NB4 (cell line): ENCODE measurements at places on chromosomes 6 and 20.

GRCh38 chr6:98833057-98833306 lies 1.4 kb upstream of the POU3F2 start:
- no peak for DNase-seq

DNA sequence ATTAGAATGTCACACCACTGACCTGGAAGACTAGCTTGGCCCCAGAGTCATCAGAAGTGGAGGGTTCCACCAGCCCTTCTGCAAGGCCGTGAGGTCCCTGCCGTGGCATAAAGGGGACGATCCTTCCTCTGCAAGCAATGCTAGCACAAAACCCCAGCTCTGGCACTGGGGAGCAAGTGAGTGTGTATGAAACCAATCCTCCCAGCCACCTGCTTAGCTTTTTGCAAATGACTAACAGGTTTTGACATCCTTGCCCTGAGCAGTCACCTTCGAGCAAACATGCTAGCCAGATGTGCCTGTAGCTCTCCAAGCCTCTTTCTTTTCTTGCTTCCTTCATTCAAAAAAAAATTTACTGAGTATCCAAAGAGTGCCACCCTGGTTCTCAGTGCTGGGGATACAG lies 8.6 kb downstream of the SULF2 start:
- no peak for DNase-seq

GRCh38 chr20:2341336-2341735 lies 39.4 kb upstream of the TGM6 start:
- no peak for DNase-seq

DNA sequence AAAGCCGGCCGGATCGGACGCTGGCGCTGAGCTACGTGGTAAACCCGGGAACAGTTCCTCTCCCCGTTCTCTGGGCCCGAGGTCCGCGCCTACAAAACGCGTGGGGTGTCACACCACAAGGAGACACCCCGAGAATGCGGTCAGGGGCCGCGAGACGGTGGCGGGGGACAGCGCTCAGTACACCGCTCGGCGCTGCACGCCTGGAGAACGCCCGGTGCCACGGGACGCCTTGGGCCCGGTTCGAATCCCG lies 670 bp downstream of the NCOA5 start:
- no peak for DNase-seq

DNA sequence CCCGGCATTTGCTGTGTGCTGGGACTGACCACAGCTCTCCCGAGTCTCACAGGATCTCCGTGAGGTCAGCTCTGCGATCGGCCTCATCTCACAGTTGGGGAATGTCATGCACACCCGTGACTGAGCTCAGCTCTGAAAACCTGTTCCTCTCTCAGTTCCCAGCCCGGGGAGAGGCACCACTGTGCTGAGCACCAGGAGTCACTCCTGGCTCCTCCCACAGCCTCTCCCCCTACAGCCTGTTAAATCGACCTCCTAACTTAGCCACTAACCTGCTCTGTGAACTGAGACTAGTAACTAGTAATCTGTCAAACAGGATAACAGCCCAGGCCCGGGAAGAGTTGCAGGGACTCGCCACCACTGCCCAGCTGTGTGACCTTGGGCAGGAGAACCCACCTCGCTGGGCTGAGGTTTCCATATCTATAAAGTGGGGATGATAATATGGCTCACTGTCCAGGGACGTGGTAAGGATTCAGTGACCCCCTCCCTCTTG lies 20.1 kb upstream of the NOL4L start:
- DNase-seq, result no peak

DNA sequence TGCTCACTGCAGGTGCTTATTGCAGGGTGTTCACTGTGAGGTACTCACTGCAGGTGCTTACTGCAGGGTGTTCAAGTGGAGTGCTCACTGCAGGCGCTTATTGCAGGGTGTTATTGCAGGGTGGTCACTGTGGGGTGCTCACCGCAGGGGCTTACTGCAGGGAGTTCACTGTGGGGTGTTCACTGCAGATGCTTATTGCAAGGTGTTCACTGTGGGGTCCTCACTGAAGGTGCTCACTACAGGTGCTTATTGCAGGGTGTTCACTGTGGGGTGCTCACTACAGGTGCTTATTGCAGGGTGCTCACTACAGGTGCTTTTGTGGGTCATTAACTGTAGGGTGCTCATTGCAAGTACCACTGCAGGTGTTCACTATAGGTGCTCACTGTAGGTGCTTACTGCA lies 20.2 kb downstream of the APMAP start:
- DNase-seq, result no peak

DNA sequence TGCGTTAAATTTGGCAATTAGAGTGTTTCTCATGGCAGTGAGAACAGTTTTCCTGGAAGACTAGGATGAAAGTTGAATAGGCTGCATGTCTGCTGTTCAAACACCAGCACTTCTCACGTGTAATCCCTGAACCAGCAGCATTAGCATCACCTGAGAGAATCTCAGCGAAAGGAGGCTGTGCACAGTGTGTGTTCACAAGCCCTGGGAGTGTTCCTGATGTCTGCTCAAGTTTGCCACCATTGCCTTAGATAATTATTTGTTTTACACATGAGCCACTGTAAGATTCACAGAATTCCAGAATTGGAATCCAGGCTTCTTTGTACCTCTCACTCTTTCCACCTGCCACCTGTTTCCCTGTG lies 117.3 kb downstream of the JARID2 start:
- DNase-seq, result no peak

GRCh38 chr20:48066246-48066645 lies 281.0 kb upstream of the SULF2 start:
- DNase-seq, result peak; percentile 51

- peak; percentile 60 for DNase-seq
These were observed 62.3 kb downstream of the RIPOR3 start for GRCh38 chr20:50628853-50629669.

DNA sequence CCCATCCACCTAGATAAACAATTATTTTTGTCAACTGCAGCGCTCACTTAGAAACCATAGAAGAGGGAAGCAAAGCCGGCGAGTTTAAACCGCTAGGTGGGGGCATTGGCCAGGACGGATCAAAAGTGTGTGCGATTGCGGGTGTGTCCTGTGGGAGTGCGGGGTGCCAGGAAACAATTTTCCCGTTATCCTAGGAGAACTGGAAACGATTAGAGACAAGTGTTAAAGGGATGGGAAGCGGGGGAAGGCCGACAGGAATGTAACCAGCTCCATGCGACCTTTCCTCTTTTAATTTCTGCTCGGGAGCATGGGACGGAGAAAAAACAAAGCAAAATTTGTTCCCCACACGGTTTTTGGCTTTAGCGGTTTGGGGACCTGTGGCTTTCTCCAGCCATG lies 2.8 kb upstream of the HTR1B start:
- peak; percentile 15 for DNase-seq

GRCh38 chr6:151181706-151182363 lies 57.9 kb upstream of the AKAP12 start:
- DNase-seq, result no peak

- peak; percentile 48 for DNase-seq
These were observed 151.2 kb downstream of the GRM4 start for GRCh38 chr6:33994472-33995308.

DNA sequence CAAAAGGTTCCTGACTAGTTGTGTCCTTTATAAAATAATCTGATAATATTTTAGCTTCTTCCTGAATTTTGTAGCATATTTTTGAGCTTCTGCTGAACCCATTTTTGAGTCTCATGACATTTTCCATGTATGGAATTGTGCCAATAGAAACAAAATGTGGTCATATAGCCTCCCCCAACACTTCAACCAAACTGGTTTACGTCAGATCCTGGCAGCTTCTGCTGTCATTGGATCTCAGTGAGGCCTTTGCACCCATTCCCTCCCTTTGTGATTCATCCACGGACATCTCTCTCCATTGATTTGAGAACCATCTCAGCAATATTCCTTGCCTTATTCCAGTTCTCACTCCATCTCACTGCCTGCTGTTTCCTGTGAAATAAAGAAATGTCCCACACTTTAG lies 166.0 kb upstream of the PROKR2 start:
- DNase-seq, result no peak

DNA sequence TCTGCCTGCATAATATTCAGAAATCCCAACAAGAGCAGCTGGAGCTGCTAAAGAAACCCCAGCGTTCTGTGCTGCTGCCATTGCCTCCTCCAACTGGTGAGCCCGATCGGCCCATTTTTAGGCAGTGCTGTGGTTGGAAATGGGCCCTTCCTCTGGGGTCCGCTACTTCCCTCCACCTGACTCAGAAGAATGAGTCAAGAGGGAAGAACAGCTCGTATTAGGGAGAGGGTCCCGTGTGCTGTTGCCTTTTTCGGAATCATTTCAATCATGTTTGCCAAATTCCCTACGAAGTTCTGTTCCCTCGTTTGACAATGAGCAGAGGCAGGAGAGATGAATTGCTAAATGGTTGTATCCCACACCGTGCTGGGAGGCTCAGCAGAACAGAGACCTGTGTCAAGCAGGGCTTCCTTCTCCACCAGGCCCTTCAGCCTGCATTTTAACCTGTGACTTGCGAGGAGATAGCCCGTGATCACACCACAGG lies 38.4 kb downstream of the THBS2 start:
- DNase-seq, result peak; percentile 78

DNA sequence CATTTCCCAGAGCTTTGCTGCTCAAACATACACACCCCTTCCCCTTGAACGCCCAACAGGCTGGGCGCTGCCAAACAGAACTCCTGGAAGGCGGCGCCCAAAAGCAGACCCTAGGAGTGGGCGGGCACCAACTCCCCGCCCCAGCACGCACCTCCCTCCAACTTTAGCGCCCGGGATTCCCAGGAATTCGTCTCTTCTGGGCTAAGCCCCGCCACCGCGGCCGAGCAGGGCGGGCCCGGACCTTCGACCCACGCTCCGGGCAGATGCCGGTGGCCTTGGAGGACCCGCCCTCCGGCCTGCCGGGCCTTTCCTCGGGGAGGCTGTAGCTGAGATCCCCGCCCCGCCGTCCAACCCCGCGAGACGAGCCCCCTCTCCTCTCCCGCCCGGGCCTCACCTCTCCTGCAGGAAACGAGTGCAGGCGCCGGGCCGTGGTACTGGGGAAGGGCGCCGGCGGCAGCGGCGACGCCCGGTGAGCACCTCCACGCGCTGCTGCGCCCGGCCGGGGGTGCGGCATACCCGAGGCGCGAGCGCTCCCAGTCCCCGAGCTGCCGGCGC lies 659 bp downstream of the MCUR1 start:
- peak; percentile 78 for DNase-seq

DNA sequence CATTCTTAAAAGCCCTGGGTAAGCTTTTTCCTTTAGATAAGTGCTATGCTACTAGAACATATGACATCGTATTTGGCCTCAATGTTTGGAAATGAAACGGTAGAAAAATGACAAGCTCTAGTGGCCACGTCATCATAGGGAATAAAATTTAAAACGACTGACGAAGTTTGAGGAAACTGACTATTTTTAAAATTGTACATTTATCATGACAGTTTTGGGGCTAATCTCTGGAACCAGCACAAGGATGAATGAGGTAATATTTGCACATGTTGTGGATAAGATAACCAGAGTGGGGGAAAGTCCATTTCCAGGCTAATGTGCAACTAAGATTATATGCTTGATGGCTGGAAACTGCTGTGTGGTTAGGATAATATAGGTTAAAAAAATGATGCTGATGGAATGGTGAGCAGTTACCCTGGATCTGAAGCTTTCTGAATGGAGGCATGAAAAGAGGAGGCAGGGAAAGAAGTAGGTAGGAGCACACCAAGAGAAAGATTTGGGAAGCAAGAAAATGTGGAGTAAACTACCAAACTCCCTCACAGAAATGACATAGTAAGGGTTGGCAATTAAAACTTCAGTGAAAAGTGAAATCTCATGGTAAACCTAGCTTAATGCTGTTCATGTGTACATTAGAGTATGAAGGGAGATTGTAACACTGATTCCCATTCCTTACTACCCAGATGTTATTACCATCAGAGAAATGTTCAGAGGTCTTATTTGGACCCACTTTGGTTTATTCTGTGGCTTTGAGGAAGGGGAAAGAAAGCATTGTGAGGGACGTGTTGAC lies 42.7 kb upstream of the CEP162 start:
- no peak for DNase-seq

DNA sequence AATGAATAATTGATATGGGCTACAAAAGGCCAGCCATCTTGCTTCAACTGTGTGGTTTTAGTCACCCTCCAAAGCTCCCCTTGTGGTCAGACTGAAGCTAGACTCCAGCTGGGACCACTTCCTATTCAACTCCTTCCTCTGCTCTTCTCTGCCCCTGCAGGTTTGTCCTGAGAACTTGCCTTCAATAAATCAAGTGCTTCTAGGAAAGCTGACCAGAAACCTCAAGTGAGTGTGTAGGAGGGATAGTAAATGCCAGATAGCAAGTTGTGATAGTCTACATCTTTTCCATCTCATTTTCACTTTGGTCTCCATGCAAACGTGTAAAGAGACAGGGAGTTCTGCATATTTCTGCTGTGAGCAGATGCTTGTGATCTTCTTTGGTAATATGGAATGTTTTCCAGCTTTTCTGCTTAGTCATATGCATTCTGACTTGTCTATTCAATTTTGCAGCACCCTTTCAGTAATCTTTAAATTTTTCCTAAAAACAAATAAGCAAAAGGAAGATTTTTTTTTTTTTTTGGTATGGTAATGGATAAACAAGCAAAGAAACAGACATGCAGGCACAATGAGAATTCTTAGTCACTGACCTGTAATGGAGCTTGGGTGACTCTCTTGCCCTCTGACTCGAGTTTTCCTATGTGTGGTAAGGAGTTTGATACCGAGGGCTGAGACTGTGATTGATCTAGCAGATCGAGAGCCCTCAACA lies 201.3 kb upstream of the BTBD3 start:
- peak; percentile 84 for DNase-seq

GRCh38 chr6:1271071-1271763 lies 40.7 kb upstream of the FOXQ1 start:
- no peak for DNase-seq

GRCh38 chr20:44618318-44618731 lies 33.2 kb downstream of the ADA start:
- no peak for DNase-seq
